Left kidney (tissue), 8 donors: ENCODE measurements at places on chromosomes 12 and 14.

DNA sequence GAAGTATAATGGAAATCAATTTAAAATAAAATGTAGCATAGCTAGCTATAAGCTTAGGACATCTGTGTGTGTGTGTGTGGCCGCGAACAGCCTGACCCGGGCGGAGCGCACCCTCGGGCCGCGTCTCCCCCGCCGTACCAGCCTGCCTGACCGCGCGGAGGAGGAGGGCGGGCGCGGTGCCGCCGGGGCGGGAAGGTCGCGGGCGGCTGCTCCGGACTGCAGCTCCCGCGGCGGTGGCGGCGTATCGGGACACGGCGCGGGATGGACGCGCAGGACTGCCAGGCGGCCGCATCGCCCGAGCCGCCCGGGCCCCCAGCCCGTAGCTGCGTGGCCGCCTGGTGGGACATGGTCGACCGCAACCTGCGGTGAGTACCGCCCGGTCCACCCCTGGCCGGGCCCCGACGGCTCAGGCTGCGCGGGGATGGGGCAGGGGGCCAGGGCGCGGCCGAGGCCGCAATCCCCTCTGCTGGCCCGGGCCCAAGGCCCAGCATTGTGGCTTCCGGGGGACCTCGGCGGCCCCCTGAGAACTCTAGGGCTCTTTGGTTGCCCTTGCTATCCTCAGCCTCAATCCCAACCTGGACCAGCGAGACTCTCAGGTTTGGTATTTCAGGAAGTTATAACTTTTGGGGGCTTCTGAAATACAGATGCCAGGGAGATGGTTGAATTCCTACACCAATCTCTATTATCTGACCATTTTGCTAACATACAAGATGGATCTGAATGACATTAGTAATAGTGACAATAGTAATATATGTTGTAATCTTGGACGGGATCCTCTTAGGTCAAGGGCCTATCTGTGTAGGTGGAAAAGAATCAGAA, at the start of gene ABHD12B:
Gene ABHD12B, plus strand, starts transcription at position 140 of the 819 bp plus-strand sequence. Its CDS starts 122 bp downstream, at position 262.
- DNase-seq, result no peak

DNA sequence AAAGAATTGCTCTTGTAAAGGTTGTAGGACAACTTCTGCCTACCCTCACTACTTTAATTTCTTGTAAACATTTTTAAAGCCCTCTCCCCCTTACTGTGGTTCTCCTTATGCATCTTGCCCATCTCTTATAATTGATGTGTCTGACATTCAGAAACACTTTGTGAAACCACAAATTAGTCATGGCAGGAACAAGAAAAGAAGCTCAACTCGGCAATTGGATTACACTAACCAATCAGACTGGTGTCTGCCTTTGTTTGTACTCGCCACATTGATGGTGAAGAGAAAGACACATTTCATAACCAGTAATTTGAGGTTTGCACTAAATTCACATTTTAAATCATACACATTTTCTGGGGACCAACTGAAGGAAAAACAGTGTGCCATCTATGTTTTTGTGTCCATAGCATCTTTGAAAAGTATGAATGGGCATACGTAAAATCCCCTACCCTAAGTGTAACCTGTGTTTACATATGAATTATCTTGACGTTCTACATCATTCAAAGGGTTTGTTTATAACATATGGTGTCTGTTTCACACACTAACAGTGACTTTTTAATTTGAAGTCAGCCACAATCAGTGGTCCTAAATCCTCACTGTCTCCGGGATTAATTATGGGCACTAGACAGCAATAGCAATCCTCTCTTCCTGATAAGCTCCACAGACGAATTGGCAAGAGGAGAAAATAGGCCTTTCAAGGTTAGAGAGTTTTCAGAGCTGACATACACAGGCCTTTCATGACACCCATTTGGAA, 49.9 kb downstream of the OTX2 start:
- no peak for DNase-seq

GRCh38 chr14:92973798-92974372, 50.9 kb downstream of the CHGA start:
- DNase-seq, result no peak

DNA sequence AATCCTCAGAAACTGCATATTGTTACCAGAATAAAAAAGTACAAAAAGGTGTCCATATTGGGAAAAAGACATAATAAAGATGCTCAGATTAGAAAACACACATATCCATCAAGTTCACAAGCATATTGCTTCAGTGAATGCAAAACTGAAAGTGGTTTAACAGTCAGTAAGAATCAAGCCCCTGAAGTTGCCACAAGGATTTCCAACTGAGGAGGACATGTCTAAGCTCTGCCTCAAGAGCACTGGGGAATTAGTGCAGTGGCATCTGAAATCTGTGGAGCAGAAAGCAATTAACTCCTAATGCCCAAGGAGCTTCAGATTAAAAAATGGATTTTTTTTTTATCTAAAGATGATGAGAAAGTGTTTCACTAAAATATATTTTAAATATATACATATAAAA, 113.2 kb downstream of the DENND5B start:
- DNase-seq, result no peak

- no peak for DNase-seq
Measured at GRCh38 chr12:132314516-132315233, 14.7 kb downstream of the GALNT9 start.

DNA sequence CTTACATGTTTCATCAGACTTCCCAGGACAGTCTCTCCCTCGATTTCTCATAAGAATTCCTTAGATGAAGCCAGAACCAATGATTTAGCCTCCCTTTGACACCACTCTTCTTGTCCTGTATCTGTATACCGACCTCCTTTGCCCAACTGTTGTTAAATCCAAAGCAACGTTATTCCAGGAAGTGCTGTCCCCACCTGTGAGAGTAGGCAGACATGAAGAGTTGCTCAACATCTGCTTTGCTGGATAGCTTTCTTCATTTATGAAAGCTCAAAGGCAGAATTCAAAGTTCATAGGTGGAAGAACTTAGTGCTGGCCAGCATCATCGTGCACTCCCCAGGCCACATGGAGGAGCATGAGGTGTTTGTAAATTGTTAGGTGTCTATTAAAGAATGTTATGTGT, 55.6 kb downstream of the GTF2A1 start:
- DNase-seq, result no peak

DNA sequence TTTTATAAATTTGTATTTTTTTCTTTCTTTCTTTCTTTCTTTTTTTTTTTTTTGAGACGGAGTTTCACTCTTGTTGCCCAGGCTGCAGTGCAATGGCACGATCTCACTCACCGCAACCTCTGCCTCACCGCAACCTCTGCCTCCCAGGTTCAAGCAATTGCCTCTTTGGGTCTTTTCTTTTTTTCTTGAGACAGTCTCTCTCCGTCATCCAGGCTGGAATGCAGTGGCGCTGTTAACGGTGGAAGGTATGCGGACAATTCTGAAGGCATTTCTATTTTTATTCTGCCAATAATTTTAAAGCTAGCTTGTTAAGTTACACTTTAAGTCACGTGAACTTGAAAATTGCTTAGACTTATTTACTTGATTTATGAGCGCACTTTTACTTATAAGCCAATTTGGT, 8.8 kb upstream of the PHC1 start:
- no peak for DNase-seq

GRCh38 chr14:91957876-91958313, 10.4 kb upstream of the FBLN5 start:
- DNase-seq, result no peak
